ENCODE measurements at places on chromosomes 5 and 9. TPM values are rescaled to one million over a fixed set of nuclear protein-coding genes. Genes with fewer than 3 reads are reported as not detected.
A peak's percentile ranks its signal among the peaks of the same experiment; 100 is the strongest.

The FGF1 gene
- total RNA-seq: not detected

The PTGDS gene
- total RNA-seq: 4.7 TPM

The ADAMTS16 gene
- 0.07 TPM for total RNA-seq

DNA sequence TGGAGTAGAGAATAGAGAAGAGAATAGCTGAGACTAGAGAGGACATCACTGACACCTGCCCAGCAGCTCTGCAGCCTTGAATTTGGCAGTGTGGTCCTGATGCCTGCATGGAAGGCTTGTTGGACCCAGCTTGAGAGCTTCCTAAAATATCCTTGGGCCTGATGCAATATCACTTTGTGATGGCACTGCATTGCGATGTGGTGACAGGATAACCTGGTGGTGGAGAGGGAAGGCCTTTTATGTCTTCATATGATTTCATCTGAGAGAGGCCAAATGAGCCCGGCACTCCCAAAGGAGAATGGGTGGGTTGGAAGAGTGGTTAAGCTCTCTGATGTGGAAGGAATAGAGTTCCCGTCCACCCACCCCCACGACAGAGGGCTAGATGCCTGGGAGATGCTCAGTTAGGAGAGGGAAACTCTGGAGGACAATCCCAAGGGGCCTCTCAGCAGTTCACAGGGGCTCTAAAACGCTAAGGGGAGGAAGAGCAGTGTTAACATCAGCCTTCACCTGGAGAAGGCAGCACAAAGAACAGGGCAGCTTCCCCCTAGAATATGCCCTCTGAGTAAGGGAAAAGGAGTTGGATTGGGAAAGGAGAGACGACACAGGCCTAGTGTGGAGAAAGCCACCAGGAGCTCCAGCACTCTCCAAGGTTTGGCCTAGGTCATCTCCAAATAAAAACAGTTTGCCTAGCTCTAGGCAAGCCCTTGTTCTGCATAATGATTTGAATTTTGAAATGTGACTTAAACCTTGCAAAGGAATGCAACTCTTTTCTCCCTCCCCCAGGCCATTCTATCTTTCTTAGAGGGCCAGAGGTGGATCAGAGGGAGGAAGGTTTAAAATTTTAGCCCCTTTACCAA, 99.8 kb upstream of the SSBP2 start:
- no peak for DNase-seq
- peaks cover 32% of the 10 kb centered on the region for H3K4me1 ChIP-seq
- H3K27ac ChIP-seq: peak overlapping the region; percentile 81

DNA sequence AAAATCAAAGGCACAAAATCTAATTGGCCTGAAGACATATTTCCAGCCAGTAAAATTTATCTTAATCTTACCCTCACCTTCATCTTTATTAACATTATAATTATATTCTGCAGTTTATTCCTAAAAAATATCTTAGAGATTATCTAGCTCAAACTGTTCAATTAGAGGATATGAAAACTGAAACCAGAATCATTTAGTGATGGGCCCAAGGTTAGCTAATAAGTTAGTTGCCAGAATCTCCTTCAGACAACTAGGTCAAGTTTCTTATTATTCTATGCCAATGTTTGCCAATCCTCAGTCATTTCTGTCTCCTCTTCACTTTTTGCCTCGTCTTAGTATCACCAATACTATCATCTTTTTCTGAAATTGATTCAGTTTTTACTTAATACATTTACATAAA, 56.0 kb upstream of the RASA1 start:
- DNase-seq: no peak
- H3K27me3 ChIP-seq: no peaks in the 10 kb centered on the region
- no peaks in the 10 kb centered on the region for H3K4me1 ChIP-seq

- H3K4me3 ChIP-seq: no peak overlapping the region
- H3K27me3 ChIP-seq: peaks cover 4% of the 10 kb centered on the region
- no peaks in the 10 kb centered on the region for H3K36me3 ChIP-seq
- no peak for DNase-seq
- no peaks in the 10 kb centered on the region for H3K4me1 ChIP-seq
- H3K27ac ChIP-seq: no peak overlapping the region
These were observed 126.8 kb downstream of the SLC1A3 start for GRCh38 chr5:36733183-36733582.

GRCh38 chr5:126360467-126360866, 62.7 kb upstream of the GRAMD2B start:
- DNase-seq: no peak
- no peaks in the 10 kb centered on the region for H3K36me3 ChIP-seq
- H3K27me3 ChIP-seq: no peaks in the 10 kb centered on the region
- 0 out of 3 replicates have a peak, but pooled peaks cover 2% of the 10 kb centered on the region for H3K4me1 ChIP-seq

- no peaks in the 10 kb centered on the region for H3K4me1 ChIP-seq
- no peak overlapping the region for H3K27ac ChIP-seq
- H3K4me3 ChIP-seq: no peak overlapping the region
- DNase-seq: no peak
- H3K36me3 ChIP-seq: peaks cover 9% of the 10 kb centered on the region
- no peaks in the 10 kb centered on the region for H3K27me3 ChIP-seq
These were observed 75.7 kb downstream of the PTCH1 start for GRCh38 chr9:95441081-95441480.

GRCh38 chr5:1515921-1516571, 7.7 kb downstream of the LPCAT1 start:
- peak; percentile 33 for DNase-seq
- H3K36me3 ChIP-seq: peaks cover 9% of the 10 kb centered on the region
- no peak overlapping the region for H3K27ac ChIP-seq
